WTC11 (cell line): ENCODE measurements at places on chromosomes 5 and 9. TPM values are rescaled to one million over a fixed set of nuclear protein-coding genes. Genes with fewer than 3 reads are reported as not detected.

Gene SLC34A1
- total RNA-seq: not detected in 3 replicates

Gene WNT8A
- total RNA-seq: 0.16 TPM in 1 of 3 replicates, not detected in the others

Gene ASPN
- total RNA-seq: not detected in 3 replicates

Gene ABCA2
- total RNA-seq: 19.2 to 28.3 TPM (median 25.9 TPM) in 3 replicates

Gene SPATA31D4
- total RNA-seq: not detected in 3 replicates

Gene ENC1
- 10.7 to 18.3 TPM (median 11.4 TPM) in 3 replicates for total RNA-seq

Gene CPLANE1
- 4.8 to 6.5 TPM (median 5.7 TPM) in 3 replicates for total RNA-seq

Gene ZNF367
- total RNA-seq: 6.3 to 7.5 TPM (median 7.4 TPM) in 3 replicates

Gene STARD4
- 48.5 to 56.0 TPM (median 53.8 TPM) in 3 replicates for total RNA-seq

Gene ENTPD8
- 2.0 to 2.5 TPM (median 2.3 TPM) in 3 replicates for total RNA-seq

Gene ALDH1B1
- 55.5 to 64.6 TPM (median 61.4 TPM) in 3 replicates for total RNA-seq

Gene NREP
- 160 to 172 TPM (median 168 TPM) in 3 replicates for total RNA-seq

Gene DDX4
- 0.23 to 0.32 TPM in 2 of 3 replicates, not detected in the other for total RNA-seq

Gene TOR1A
- total RNA-seq: 27.7 to 32.7 TPM (median 28.7 TPM) in 3 replicates

Gene IFNK
- total RNA-seq: not detected in 3 replicates

Gene MGAT4B
- total RNA-seq: 127 to 151 TPM (median 135 TPM) in 3 replicates

Gene GBA2
- total RNA-seq: 85.5 to 104 TPM (median 89.7 TPM) in 3 replicates

Gene FYB1
- 0.27 to 0.71 TPM (median 0.52 TPM) in 3 replicates for total RNA-seq

Gene SEMA5A
- total RNA-seq: 9.3 to 14.3 TPM (median 11.8 TPM) in 3 replicates

Gene ZDHHC12
- 39.7 to 46.3 TPM (median 45.2 TPM) in 3 replicates for total RNA-seq

Gene SPARC
- total RNA-seq: 357 to 418 TPM (median 358 TPM) in 3 replicates

Gene ALDH1A1
- total RNA-seq: 1.9 to 3.3 TPM (median 2.4 TPM) in 3 replicates

Gene FCN2
- not detected in 3 replicates for total RNA-seq

Gene KIF4B
- total RNA-seq: 0.07 to 0.09 TPM in 2 of 3 replicates, not detected in the other

Gene CTSL
- total RNA-seq: 33.0 to 39.7 TPM (median 33.4 TPM) in 3 replicates

Gene IPPK
- 8.1 to 9.4 TPM (median 8.6 TPM) in 3 replicates for total RNA-seq

Gene GRXCR2
- total RNA-seq: not detected in 3 replicates

Gene C9orf78
- 34.1 to 36.8 TPM (median 36.4 TPM) in 3 replicates for total RNA-seq

Gene LCP2
- total RNA-seq: 0.37 to 0.73 TPM (median 0.72 TPM) in 3 replicates

Gene FOXD4L4
- 0.14 TPM in 1 of 3 replicates, not detected in the others for total RNA-seq

Gene TTC33
- total RNA-seq: 9.2 to 10.7 TPM (median 10.6 TPM) in 3 replicates

Gene SLC36A3
- not detected in 3 replicates for total RNA-seq

Gene EGFL7
- 54.6 to 64.9 TPM (median 62.8 TPM) in 3 replicates for total RNA-seq

Gene PCDHAC2
- 6.7 to 11.3 TPM (median 7.9 TPM) in 3 replicates for total RNA-seq

Gene PPP2R2B
- total RNA-seq: 12.7 to 20.3 TPM (median 13.2 TPM) in 3 replicates

Gene C5orf15
- 29.9 to 32.7 TPM (median 30.3 TPM) in 3 replicates for total RNA-seq

Gene ZNF462
- total RNA-seq: 101 to 121 TPM (median 103 TPM) in 3 replicates

Gene IQGAP2
- 63.0 to 70.6 TPM (median 64.4 TPM) in 3 replicates for total RNA-seq

Gene SLIT3
- 1.9 to 2.7 TPM (median 2.3 TPM) in 3 replicates for total RNA-seq

Gene IRX2
- total RNA-seq: 51.5 to 63.2 TPM (median 52.0 TPM) in 3 replicates

Gene PCDHGA9
- 1.9 to 2.9 TPM (median 2.3 TPM) in 3 replicates for total RNA-seq

Gene TARS1
- total RNA-seq: 253 to 304 TPM (median 256 TPM) in 3 replicates

Gene SGCD
- 0.07 to 0.33 TPM (median 0.32 TPM) in 3 replicates for total RNA-seq

Gene GLRA1
- total RNA-seq: not detected in 3 replicates

Gene SLC46A2
- total RNA-seq: 0.07 TPM in 1 of 3 replicates, not detected in the others

Gene PLPPR1
- 0.44 to 1.5 TPM (median 0.71 TPM) in 3 replicates for total RNA-seq

Gene CYSRT1
- total RNA-seq: 2.8 to 3.5 TPM (median 2.9 TPM) in 3 replicates

Gene IFNA21
- total RNA-seq: not detected in 3 replicates

Gene SLC6A18
- not detected in 3 replicates for total RNA-seq

Gene RAB14
- total RNA-seq: 32.3 to 36.0 TPM (median 34.0 TPM) in 3 replicates

Gene ANKRD31
- 0.09 to 0.18 TPM (median 0.09 TPM) in 3 replicates for total RNA-seq

Gene SPINK13
- 0.17 TPM in 1 of 3 replicates, not detected in the others for total RNA-seq

Gene CYLC2
- total RNA-seq: not detected in 3 replicates

Gene DPYSL3
- 329 to 358 TPM (median 338 TPM) in 3 replicates for total RNA-seq

Gene CER1
- total RNA-seq: 2.4 to 4.1 TPM (median 3.7 TPM) in 3 replicates

Gene PCAT7
- total RNA-seq: 6.5 to 7.4 TPM (median 7.4 TPM) in 3 replicates

Gene SLC36A2
- total RNA-seq: not detected in 3 replicates
